ENCODE measurements at places on chromosomes 2 and 18.

DNA sequence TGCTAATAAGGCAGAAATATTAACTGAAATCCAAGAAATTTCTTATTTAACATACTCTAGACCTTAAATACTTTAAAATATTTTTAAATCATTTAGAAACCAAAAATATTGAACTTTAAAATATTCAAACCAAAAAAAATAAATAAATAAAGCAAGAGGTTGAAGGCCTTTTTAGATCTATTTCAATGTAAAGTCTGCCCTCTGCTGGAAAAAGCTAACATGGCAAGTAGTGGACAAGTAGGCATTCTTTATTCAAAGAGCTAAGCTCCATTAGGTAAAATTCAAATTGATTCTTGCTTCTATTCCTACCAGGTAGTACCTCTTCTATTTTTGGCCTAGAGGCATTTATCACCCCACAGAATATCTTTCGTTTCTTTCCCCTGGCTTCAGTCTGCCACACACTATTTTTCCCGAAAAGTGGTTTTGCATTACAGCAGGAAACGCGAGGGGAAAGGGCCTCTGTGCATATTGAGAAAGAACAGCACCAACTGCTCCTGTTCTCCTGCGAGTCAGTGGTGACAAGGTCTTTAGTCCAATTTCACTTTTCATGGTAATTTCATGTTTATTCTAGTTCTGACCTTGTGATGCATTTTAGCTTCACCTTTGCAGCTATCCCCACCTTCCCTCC, 20.4 kb downstream of the IFIH1 start:
- DNase-seq, result no peak

DNA sequence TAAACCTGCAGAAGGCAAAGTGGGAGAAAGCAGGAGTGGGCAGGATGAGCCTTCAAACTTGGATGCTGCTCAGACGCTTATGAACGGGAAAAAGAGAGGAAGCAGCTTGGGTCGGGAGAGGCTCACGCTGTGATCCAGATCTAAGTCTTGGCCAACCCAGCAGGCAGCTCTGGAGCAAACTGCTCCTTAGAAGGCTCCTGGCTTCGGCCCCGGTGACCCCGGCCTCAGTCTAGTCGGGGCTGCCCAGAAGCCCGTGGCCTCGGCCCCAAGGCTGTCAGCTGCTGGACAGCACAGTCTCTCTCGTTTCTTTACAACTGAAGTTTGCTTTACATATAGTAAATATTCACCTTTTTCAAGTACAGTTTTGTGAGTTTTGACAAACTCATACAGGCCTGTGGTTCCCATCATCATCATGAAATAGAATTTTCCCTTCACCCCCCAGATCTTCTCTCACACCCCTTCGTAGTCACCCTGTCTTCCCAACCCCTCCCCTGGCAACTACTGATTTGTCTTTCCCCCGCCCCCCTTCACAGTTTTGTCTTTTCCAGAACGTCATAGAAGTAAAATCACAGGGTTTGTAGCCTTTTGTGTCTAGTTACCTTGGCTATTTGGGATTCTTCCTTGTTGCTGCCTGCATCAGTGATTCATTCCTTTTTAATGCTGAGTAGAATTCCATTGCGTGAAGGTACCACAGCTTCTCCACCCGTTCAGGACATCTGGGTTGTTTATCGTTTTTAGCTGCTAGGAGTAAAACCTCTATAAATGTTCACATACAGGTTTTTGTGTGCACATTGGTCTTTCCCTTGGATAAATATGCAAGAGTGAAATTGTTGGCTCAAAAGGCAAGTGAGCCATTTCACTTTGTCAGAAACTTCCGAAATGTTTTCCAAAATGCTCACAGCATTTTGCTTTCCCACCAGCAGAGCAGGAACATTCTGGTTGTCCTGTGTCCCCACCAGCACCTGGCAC, 35.1 kb downstream of the MYO7B start:
- DNase-seq, result no peak

DNA sequence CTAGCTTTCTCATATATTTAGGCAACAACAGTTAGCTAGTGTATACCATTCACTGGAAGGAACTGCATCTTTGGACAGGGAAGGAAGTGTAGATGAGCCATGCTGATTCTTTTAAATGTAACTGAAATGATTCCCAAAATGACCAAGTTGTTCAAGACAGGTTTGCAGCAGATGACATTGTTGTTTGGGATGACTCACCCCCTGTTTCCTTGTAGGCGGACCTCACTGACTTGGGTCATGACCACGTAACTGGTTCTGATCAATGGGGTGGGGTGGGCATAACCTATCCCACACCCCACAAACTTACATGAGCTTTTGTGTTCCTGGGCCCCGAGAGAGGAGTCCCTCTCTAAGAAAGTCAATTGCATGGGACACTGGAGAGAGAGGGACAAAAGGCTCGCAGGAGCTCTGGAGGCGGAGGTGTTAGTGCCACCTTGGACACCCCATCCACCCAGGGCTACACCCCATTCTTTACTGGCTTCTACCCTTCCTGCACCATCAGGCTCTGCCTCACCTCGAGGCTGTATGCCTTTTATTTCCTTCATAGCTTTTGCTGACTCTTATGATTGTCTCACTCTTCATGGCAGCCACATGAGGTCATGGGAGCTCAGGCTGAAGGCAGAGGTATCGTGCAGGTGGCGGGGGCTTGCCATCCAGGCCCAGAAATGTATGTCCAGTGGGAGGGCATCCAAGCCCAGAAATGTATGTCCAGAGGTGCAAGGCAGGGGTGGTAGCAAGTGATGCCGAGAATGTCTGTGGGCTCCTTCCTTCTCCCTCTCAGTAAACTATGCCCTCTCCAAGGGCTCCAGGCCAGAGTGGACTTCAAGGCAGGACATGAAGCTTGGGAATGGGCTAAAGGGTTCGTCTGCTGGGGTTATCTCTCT, 108.0 kb downstream of the TWIST2 start:
- no peak for DNase-seq

- no peak for DNase-seq
Observed at GRCh38 chr2:236552581-236553363, 16.9 kb upstream of the ACKR3 start.

DNA sequence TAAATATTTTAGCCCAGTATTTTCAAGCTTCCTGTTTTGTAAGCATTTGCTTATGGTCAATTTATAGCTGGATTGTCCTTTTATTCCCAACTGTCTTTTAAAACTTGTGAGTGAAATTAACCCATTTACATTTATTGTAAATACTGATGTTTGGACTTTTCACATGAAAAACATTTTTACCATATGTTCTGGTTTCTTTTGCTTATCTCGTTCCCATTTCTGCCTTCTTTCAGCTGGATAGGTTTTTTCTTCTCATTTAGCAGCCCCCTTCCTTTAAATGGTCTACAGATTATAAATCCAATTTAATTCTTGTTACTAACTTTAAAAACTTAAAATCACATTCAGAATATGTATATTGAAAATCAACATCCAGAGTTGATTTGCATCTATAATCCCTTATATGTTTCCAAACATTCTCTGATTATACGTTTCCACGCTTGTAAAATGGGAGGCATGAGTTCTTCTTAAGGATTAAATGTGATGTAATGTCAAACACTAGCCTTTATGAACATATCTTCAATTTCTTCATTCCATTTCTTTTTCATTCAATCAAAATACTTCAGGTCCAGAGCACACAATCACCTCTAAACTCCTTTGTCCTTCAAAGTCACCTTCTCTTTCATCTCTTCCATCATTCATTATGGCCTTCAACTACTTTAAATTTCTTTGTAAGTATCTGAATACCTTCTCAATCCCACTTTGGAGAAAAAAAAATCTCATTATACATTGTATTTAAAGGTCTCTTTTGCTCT, 1.1 kb upstream of the KDM3A start:
- no peak for DNase-seq

GRCh38 chr2:179622112-179622511, 239.3 kb downstream of the ZNF385B start:
- no peak for DNase-seq

DNA sequence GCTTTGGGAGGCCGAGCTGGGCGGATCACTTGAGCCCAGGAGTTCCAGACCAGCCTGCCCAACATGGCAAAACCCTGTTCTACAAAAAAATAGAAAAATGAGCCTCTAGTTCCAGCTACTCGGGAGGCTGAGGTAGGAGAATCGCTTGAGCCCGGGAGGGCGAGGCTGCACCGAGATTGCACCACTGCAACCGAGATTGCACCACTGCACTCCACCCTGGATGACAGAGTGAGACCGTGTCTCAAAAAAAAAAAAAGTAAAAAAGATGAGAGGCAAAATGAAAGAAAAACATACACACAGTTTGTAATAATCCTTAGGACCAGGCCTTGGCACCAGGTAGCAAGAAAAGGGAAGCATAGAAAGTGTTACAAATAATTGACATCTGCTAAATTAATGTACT, 22.0 kb downstream of the RBM43 start:
- DNase-seq, result no peak

DNA sequence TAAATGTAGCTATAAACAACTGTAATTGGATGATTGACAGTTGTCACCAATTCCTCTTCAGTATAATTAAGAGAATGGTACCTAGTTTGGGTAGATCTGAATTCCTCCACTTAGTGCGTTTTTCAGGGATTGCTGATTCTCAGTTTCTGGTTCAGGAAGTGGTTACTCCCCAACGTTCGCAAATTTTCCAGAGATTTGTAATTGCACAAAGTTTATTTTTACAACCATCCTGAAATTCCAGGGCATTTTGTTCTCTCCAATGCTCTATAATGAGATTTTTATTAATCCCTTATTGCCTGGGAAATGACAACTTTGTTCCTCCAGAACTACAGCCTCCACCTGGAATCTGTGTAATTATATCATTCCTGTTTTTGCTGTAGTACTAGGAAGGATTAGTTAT, 710.6 kb upstream of the ZEB2 start:
- no peak for DNase-seq

- DNase-seq, result no peak
Observed at GRCh38 chr2:178846458-178846802, 39.2 kb upstream of the TTN start.

DNA sequence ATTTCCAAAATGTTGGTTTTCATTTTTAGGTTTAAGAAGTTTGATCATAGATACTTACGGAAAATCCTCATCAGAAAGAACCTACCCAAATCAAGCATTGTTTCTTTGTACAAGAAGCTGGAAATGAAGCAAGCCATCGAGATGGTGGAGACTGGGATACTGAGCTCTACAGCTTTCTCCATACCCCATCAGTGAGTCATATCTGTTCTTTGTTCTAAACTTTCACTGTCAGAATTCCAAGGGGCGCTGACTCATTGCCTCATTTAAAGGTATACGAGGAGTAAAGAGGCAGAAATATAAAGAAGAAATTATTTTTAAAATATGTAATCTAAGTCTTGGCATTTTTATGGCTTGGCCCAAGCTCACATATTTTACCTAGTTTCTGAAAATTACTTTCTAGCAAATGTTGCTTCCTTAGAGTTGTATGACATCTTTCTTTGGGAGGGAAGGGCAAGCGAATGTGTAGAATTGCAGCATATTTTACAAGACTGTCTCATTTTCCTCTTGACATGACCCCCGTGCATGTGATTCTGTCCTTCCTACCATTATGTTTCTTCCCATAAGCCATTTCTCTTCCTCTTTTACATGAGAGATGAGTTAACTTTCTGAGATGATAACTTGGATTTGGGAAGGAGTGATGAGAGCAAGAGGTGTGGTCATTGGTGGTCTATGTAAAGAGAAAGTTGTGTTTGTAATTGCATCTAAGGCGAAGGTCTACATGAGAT, 41.2 kb downstream of the SLC9A4 start:
- no peak for DNase-seq

GRCh38 chr2:71888751-71889445, 258.8 kb downstream of the CYP26B1 start:
- DNase-seq, result no peak

DNA sequence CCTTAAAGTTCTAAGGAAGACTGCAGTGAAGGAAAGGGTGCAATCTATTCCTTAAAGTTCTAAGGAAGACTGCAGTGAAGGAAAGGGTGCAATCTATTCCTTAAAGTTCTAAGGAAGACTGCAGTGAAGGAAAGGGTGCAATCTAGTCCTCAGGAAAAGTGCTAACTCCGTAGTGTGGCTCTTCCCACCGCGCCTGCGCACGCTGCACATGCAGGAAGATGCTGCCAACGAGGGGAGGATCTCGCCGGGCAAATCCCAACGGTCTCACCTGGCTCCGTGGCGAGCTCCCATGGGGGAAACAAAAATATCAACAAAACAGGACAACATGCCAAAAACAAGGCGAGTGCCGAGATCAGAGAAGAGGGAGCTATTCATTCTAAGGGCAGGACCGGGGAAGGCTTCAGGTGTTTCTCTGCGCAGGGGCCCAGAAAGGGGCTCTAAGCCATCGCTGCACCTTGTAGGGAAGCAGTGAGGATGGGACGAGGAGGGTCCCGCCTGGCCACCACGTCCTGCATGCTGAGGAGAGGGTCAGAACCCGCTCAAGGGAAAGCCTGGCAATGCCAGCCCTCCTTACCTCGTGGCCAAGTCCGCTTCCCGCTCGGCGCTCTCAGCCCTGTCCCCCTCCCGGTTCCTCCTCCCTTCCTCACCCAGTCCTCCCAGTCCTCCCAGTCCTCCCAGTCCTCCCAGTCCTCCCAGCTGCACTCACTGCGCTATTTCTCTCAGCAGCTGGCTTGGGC, 24.5 kb downstream of the TIMM21 start:
- DNase-seq, result no peak

DNA sequence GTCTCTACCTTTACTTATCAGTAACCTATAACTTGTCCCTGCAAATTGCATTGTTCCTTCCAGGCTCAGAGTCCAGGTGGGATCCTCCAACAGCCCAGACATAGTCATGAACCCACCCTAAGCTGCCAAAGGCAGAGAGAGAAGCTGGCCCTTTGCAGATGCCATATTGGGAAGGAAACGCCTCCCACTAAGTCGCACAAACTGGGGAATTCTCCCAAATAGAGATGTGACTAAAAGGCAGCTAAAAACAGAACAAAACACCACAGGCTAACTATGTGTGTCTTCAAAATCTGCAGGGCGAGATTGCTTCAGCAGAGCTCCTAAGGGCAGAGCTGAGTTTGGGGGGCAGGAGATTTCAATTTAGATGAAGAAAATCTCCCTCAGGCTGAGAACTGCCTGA, 38.5 kb upstream of the SIGLEC15 start:
- no peak for DNase-seq

DNA sequence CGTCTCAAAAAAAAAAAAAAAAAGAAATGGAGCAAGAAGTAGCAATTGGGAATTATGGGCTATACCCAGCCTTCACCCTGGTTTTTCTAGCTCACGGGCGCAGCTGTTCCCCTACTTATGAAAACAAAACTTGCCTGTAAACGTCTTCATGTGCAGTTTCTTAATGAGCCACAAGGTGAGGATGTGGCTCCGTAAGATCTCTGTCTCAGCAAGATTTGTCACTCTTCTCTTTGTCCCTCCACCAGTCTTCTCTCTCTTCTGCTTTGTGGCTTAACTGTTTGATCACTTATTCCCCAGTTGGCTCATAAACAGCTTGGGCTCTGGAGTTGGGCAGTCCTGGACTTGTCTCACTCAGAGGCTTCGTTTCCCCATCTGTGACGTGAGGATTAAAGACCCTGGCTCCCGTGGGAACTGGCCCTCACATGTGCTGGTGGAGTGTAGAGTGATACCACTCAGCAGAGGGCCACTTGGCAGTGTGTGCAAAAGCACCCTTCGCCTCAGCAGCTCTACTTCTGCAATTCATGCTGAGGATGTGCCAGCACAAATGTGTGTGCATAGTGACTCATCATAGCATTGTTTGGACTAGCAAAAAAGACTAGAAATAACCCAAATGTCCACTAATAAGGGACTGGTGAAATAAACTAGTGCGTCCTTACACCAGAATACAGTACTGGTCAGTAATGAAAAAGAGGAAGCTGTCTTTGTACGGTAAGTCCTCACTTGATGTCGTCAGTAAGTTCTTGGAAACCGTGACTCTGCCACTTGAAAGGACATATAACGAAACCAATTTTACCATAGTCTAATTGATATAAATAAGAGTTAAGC, 8.7 kb downstream of the CEP68 start:
- no peak for DNase-seq

- DNase-seq, result no peak
Observed at GRCh38 chr2:212791569-212791968, 253.0 kb upstream of the ERBB4 start.

- DNase-seq, result no peak
Observed at GRCh38 chr2:218404351-218405085, 4.8 kb downstream of the CTDSP1 start.

All from stimulated activated CD8-positive, alpha-beta memory T cell treated with anti-CD3 and anti-CD28 coated beads, Interleukin-4, amount 100 ng/mL, for 4 hours (primary cell).